Islet precursor cell (in vitro differentiated cells): ENCODE measurements at places on chromosomes 12 and 14.

GRCh38 chr12:52191841-52192791 is at the start of gene KRT80:
KRT80 (minus strand) TSS chr12:52192014; CDS start chr12:52191902, 112 bp downstream.
- peak; percentile 87 for DNase-seq

DNA sequence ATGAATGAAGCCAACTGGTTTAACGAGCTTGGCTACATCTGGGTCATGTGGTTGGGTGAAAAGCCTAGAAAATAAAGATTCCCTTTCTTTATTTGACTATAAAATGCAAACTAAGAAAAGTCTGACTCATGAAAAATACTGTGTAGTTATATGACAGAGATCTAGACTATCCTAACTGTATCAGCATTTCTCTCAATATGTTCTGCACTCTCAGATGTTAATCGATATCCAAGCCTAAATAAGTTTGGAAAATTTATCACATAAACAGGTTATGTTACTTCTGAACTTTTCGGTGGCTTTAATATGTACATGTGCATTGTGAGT is 133.1 kb downstream of the DAAM1 start:
- DNase-seq, result no peak

- DNase-seq, result no peak
Measured at GRCh38 chr12:102954134-102954533, 3.3 kb upstream of the ASCL1 start.

DNA sequence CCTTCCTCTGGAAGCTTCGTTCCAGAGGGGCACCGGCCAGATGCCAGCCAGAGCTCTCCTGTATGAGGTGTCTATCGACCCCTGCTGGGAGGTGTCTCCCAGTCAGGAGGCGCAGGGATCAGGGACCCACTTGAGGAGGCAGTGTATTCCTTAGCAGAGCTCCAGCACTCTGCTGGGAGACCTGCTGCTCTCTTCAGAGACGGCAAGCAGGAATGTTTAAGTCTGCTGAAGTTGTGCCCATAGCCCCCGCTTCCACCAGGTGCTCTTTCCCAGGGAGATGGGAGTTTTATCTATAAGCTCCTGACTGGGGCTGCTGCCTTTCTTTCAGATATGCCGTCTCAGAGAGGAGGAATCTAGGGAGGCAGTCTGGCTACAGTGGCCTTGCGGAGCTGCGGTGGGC is 22.2 kb upstream of the NAV3 start:
- peak; percentile 68 for DNase-seq

DNA sequence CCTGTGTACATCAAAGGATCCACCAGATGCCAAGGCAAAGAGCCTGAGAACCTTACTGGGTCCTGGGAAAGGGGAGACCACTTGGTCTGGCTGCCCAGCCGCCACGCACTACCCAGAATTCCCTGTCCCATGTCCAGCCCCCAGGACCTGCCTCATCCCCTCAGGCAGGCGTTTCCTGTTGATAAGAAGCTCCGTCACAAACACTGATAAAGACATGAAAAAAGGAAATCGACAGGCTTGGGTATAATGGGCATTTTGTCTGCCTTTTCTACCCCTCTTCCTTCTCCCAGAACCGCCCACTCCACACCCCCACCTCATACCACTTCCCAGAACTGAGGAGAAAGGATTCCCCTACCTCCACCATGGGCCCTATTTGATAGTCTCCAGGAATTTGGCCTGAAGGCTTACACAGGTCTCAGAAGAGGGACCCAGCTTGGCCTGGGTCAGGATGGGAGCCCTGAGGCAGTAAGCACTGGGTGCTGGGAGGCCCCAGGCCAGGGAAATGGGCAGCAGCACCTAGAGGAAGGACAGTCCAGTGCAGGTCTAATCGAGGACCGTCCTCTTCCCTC is 18.8 kb downstream of the ACVRL1 start:
- DNase-seq, result peak; percentile 69

- no peak for DNase-seq
Measured at GRCh38 chr14:51336734-51337133, 96.7 kb downstream of the TMX1 start.

GRCh38 chr12:6372403-6373003 is 2.9 kb downstream of the SCNN1A start:
- peak; percentile 96 for DNase-seq

GRCh38 chr14:102900631-102901571 is 21.6 kb upstream of the AMN start:
- DNase-seq, result peak; percentile 44

DNA sequence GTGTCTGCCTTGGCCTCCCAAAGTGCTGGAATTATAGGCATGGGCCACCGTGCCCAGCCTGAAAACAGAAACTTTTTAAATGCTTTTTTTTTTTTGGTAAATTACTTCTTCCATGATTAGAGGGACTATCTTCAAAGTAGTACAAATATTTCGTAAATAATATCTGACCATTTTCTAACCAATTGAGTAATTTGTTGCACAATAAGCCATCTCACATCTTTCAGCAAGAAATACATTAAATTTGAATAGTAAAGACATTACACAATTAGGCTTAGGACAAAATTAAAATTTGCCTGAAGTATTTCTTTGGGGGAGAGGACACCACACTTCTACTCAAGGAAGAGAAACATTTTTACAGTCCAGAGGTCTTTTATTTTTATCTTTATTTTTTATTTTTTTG is 84.7 kb upstream of the STRN3 start:
- no peak for DNase-seq

- no peak for DNase-seq
Measured at GRCh38 chr12:65204886-65205525, 35.6 kb downstream of the LEMD3 start.

DNA sequence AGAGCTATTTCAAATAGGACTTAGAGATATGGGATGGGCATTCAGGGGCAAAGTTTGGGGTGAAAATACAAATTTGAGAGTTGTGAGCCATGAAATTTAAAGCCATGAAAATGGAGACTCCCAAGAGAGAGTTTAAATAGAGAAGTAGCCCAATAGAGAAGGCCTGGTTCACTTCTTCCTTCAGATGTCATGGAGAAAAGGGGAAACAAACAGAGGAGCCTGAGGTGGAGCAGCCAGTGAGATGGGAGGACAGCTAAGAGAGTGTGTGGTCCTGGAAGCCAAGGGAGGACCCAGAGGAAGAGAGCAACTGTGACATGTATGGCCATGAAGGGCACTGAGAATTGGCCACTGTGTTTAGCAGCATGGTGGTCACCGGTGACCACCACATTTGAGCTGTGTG is 12.3 kb upstream of the DYNLL1 start:
- DNase-seq, result no peak

- peak; percentile 85 for DNase-seq
Measured at GRCh38 chr12:115598871-115599811, 678.4 kb downstream of the MED13L start.
